Activated CD4-positive, alpha-beta T cell treated with anti-CD3 and anti-CD28 coated beads for 24 hours (primary cell): ENCODE measurements at places on chromosomes 13 and 19.

GRCh38 chr19:4015705-4016402 lies 8.3 kb downstream of the PIAS4 start:
- DNase-seq, result no peak

DNA sequence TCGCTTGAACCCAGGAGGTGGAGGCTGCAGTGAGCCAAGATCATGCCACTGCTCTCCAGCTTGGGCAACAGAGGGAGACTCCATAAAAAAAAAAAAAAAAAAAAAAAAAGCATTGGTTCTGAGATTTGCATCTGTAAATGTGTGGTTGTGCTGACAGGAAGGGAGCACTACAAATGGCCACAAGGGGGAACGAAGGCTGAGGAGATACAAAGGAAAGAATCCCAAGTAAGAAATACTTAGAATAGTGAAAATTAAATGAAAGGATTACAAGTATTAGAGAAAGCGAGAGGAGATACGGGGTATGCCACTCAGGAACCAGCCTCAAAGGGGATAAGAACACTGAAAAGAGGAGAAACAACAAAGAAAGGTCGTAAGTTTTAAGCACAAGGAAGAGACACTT lies 284.9 kb downstream of the KLF12 start:
- no peak for DNase-seq

- no peak for DNase-seq
These were observed 51.2 kb downstream of the MBD3L2B start for GRCh38 chr19:6970021-6970420.

DNA sequence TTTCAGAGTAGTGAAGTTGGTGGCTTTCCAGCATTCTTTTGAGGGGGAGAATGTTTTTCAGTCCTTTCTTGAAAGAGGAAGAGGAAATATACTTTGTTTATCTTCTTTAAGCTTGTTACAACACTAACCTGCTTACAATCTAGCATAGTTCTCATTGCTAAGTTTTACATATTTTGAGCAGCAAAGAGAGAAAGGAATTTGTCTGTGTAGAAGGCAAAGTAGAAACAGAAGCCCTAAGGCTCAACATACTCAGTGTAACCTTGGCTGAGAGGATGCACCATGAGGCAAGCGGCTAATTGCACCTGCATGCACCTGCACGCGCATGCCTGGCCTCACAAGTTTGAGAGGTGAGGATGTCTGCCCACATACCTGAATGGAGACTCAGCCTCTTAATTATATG lies 2.2 kb downstream of the FRY start:
- DNase-seq, result no peak

DNA sequence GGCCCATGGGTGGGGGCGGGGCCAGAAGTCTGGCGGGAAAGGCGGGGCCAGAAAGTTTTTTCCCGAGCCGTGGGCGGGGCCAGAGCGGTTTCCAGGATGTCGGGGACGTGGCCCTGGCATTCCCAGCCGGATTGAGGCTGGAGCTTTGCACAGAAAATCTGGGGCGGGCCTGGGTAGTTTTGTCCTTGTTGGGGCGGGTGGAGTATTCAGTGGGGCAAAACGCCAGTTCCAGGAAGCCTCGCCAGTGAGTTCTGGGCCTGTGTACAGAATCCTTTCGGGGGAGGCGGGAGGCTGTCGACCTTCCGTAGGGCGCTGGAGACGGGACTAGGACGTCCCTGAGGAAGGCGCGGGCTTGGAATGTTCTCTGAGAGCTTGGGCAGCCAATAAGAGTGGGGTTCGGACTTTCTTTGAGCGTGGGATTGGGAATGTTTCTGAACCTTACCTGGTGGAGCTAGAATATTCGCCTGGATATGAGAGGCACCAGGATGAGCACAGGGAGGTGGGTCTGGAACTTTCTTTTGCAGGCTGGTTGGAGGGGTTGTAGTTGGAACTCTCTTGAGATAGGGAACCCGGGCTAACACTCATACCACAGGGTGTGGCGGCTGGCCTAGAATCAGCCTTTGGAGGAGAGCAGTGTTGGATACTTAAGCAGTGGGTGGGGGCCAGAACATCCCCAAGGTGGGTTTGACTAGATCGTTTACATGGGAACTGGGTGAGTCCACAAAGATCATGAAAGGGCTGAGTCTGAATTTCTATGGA lies 1.3 kb downstream of the CCDC9 start:
- DNase-seq, result no peak

- no peak for DNase-seq
These were observed 284.0 kb downstream of the OXGR1 start for GRCh38 chr13:96710166-96710862.

- DNase-seq, result no peak
These were observed 26.0 kb upstream of the GARRE1 start for GRCh38 chr19:34228347-34228746.

- no peak for DNase-seq
These were observed 44.0 kb upstream of the GAS6 start for GRCh38 chr13:113907635-113908617.

DNA sequence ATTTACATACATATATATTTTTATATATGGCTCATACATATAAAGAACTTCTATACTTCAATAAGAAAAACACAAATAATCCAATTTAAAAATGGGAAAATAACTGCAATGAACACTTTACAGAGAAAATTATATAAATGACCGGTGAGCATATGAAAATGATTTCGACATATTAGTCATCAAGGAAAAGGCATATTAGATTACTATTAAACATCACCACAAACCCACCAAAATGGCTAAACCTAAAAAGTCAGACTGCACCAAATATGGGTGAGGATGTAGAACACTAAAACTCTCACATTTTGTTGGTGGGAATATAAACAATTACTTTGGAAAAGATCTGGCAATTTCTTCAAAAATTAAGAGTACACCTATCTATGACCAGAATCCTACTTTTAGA lies 316.2 kb downstream of the ENOX1 start:
- DNase-seq, result no peak

DNA sequence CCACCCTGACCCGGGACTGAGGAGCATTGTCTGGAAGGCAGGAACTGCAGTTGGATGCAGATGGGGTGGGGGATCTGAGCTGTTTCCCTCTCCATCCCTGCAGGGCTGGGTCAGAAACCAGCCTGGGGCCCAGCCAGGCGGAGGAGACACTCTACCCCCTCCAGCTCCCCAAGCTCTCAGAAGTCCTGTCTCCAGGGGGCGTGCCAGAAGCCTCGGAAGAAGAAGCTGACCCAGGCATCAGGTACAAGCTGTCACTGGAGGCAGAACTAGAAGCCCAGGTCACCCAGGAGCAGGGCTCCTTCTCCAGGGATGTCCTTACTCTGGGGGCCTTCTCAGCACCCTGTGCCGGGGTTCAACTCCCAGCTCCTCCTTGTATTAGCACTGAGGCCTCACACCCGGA lies 15.5 kb downstream of the SIX5 start:
- DNase-seq, result no peak

- DNase-seq, result no peak
These were observed 500 bp upstream of the IFI30 start for GRCh38 chr19:18173054-18173571.

DNA sequence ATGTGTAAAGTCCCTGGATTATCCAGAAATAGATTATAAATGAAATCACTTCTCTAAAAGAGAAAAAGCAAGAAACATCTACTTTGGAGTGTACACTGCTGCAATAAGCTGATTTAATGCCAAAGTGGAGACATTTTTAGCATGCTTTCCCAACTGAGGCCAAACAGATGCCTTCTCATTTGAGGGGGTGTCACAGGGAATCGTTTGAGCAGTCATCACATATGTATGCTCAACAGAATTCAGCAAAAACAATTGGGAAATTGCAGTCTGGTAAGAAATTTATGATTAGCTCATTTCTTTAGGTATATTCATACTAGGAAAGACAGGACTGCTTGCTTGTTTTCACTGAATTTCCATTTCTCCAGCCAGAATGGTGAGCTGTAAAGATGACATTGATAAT lies 27.3 kb upstream of the TPP2 start:
- DNase-seq, result no peak

DNA sequence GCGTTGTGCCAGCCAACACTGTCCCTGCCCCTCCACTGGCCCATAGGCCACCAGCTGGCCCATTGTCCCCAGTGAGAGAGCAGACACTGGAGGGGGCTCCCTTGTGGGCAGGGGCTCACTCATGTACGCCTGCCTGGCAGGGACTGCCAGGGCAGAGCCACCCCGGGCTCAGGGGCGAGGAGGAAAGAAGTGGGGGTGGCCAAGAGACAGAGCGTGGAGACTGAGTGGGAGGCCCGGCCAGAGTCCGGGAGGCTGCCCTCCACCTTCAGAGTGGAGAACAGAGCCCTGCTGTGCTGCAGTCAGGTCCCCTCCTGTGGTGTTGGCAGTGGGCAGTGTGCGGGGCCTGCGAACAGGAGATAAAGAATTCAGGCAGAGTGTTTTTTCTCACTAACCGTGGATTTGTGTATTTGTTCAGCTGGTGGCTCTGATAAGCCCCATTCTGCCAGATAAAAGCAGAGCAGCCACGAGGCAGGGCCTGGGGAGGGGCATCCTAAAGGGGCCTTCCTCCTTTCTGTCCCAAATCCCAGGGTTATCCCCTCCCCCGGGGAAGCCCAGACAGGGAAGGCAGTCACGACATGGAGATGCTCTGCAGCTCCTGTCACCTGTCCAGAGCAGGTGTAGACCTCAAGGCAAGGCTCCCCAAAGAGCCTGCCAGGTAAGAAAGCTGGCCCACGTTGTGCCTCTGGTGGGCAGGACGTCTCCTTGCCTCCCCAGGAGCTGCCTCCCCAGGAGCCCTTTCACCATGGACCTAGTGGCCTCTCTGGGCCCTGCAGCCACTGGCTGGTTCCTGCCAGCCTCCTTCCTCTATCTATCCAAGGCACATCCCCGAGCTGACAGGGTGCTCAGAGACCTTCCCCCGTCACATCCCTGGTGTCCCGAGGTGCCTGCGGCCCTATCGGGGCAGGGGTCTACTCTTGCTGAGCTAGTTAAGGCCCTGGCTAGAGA lies 33.0 kb downstream of the LYL1 start:
- DNase-seq, result no peak

DNA sequence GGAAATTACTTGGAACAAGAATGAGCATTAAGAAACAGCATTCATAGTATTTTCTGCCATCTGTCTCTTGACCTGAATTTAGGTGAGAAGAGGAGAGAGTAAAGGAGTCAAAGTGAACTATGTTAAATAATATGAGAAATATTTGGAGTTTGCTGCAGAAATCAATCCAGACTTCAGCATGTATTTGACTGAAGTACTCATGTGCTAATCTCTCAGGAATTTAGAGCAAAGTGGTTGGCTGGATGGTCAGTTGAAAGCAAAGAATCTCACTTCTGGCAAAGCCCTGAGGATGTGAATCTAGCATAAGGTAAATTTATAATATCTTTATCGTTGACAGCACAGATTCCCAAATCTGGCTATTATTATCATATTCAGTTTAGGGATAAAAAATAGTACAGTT lies 394.3 kb downstream of the PCDH17 start:
- no peak for DNase-seq

- no peak for DNase-seq
These were observed 120.0 kb upstream of the RNF113B start for GRCh38 chr13:98297051-98297450.

DNA sequence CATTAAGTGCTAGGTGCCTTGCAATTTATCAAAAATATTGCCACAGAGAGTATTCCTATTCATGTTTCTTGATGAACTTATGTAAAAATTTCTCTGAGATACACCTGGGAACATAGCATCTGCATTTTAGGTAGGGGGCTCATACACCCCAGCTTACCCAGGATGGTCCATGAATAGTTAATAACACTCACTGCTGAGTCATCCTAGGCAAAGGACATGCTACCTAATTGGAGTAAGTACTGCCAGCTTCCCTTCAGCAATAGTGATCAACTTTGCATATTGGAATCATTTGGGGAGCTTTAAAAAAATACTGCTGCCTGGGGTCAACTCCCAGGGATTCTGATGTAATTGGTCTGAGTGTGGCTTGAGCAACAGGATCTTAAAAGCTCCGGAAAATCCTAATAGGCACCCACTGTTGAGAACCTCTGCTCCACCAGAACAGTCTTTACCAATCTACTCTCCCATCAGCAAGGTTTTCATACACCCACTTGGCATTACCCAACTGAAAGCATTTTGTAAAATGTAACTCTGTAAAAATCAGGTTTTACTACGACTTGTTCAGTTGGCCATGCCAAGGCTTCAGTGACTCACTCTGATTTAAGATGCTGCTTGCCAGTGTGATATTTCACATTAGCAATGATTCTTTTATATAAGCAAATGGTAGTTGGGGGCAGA lies 67.2 kb upstream of the FNDC3A start:
- no peak for DNase-seq

DNA sequence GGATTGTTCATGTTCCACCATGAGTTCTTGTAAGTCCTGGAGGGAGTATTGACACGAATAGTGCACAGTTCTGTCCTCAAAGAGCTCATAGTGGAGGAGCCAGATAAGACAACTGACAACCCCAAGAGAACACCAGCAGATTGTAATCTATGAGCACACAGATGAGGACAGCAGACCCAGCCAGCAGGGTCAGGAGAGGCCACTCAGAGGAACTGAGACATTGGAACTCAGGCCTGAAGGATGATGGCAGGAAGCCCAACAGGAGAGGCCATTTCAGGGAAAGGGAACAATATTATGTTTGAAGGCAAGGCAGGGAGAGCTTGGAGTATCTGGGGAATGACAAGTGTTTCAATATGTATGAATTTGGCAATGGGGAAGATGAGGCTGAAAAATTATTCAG lies 63.7 kb upstream of the IPO5 start:
- no peak for DNase-seq

DNA sequence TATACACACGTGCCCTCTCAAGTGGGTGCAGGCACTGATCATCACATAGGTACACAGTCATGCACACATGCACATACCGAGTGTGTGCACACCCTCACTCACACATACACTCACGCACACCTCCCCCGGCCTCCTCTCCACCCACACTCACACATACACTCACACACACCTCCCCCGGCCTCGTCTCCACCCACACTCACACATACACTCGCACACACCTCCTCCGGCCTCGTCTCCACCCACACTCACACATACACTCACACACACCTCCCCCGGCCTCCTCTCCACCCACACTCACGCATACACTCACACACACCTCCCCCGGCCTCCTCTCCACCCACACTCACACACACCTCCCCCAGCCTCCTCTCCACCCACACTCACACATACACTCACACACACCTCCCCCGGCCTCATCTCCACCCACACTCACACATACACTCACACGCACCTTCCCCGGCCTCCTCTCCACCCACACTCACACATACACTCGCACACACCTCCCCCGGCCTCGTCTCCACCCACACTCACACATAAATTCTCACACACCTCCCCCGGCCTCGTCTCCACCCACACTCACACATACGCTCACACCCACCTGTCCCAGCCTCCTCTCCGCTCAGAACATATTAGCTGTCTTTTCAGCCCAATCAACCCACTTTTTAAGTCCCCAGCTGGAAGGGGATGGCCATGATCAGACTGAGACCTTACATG lies 105.2 kb upstream of the VSTM2B start:
- no peak for DNase-seq

GRCh38 chr19:46530636-46531035 lies 35.0 kb upstream of the PNMA8B start:
- no peak for DNase-seq

GRCh38 chr13:64845110-64845509 lies 2385.0 kb downstream of the PCDH9 start:
- no peak for DNase-seq

DNA sequence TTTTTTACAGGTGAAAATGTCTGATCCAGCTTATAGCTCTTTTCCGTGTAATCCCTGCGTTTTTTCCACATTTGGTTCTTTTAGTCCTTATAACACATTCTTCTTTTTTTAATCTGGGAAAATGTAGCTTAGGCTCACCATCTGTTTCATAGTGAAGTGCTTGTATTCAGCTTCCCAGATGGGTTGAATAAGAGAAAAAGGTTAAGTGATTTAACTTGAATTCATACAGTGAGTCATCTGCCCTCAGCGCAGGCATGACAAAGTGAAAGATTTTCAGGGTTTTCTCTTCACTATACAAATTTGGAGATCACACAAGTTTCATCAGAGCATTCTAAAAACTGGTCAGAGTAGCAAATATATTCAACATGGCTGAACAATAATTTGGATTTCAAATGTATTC lies 224.8 kb downstream of the SPRY2 start:
- no peak for DNase-seq
